ENCODE measurements at places on chromosomes 12 and 14. TPM values are rescaled to one million over a fixed set of nuclear protein-coding genes. Genes with fewer than 3 reads are reported as not detected.

SCN8A gene
- 0.77 TPM for total RNA-seq

SELPLG gene
- 47.2 TPM for total RNA-seq

RDH12 gene
- total RNA-seq, result not detected

IFI27 gene
- total RNA-seq, result 308 TPM

Measured in lung (tissue), 17 donors.